ENCODE measurements at places on chromosomes 4 and X.
A peak's percentile ranks its signal among the peaks of the same experiment; 100 is the strongest.

- no peak for DNase-seq
Measured at GRCh38 chrX:45850197-45850774, 649.6 kb upstream of the DIPK2B start.

DNA sequence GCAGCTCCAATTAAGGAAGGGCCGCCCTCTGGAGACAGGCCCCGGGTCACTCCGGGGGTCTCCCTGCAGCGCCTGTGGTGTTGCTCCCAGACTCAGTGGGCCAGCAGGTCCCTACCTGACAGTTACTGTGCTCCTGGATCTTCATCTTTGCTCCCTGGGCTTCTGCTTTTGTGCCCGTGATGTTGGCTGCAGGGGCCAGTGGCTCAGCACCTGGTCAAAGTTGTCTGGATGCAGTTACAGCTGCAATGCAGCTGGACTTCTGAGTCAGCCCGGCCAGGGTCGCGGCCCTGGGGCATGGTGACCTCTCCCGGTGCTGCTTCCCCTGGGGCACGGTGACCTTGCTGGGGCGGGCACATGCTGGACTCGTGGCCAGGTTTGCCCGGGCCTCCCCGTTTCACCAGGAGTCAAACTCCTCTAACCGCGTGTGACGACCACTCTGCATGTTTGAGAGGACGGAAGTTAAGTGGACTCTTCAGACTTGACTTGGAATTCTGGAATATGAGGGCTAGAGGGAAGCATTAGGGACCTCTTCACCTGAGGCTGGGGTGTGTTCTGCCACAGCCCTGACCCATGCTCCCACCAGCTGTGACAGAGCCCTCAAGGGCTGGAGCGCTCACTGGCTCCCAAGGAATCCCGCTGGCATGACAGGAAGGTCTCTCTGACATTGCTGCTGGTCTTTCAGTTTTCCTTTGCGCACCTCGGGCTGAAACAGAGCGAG, 3.7 kb downstream of the CTAG2 start:
- no peak for DNase-seq

- no peak for DNase-seq
Measured at GRCh38 chrX:9737363-9737762, 28.3 kb downstream of the GPR143 start.

DNA sequence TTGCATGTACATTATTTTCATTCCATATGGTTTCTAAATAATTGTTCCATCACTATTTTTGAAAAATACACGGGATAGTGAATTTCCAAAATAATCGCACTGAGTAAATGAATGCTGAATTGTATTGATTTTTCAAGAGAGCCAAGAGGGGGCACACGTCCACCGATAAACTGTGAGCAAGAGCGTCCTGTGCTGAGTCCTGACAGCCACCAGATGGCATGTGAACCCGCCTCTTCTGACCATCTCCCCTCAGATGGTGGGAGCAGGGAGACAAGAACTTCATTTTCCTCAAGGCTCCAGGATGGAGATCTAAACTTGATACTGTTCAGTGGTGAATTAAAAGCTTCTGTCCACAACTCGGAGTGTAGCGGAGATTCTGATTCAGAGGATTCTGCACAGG, 30.6 kb upstream of the IL9R start:
- no peak for DNase-seq

GRCh38 chr4:76463568-76463967, 28.5 kb downstream of the SHROOM3 start:
- DNase-seq: no peak

GRCh38 chrX:53005327-53005726, 43.3 kb upstream of the GPR173 start:
- DNase-seq: no peak

DNA sequence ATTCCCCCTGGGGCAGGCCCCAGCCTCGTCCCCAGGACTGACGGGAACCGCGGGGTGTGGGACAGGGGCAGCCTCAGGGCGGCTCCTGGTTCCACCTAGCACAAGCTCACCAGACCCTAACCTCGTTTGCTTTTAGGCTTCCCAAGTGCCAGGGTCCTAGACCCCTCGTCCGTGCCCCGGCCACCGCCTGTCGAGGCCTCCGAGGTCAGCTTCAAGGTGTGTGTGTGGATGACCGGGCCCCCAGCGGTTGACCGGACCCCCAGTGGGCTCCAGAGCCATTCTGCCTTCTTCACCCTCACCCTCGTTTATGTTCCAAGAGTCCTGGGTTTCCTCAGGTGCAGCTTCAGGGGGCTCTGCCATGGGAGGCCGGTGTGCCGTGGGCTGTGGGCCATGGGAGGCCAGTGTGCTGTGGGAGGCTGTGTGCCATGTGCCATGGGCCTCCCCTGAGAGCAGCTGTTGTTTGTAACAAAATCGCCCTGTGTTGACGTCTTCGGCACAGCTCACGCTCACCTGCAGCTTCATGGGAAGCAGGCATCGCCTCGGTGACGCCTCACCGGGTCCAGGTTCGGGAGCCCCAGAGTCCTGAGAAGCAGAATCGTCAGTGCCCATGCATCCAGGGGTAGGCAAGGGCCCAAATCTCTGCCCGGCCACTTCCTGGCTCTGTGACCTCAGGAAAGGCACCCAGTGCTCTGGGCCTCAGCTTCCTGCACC, 43.0 kb upstream of the HMX1 start:
- DNase-seq: no peak

DNA sequence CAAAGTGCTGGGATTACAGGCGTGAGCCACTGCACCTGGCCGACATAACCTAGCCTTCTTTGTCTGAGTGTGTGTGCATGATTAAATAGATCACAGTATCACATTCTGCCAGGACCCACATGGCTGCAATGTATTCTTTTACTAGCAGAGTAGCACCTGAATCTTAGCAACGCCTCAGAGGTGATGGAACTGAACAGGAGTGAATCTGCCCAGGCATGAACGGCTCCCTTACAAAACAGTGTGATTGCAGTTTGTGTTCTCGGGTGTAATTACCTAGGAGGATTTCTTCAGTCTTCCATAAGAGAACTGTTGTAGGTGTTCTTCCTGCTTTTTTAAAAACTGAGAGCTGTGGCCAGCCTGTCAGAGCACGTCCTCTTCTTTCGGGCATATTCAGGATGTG, 122.7 kb upstream of the STS start:
- no peak for DNase-seq

DNA sequence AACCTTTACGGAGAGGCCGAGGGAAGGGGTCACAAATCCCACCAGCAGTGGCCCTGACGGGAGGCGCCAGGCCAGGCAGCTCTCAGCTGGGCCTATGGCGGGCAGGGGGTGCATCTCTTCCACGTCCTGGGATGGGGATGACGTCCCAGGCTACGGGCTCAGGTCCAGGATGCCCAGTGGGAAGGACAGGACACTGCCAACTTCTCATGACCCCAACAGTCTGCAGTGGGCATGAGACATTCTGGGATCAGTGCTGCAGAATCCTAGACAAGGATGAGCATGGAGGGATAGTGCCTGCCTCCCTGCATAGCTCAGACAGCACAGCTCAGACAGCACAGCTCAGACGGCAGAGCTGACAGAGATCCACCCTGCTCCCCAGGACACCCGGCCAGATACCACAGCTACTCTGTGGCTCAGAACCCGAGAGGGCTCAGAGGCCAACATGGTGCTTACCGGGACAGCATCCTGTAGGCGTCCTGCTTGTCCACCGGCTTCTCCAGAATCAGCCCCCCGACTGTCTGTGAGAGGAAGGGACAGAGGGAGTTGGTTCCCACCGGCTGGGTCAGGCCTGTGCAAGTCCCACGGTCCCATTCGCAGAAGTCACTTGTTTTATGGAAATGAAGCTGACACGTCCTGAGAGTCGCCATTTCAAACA, 17.3 kb downstream of the ASMTL start:
- no peak for DNase-seq

GRCh38 chr4:75235359-75235951, 278.7 kb downstream of the RCHY1 start:
- no peak for DNase-seq

DNA sequence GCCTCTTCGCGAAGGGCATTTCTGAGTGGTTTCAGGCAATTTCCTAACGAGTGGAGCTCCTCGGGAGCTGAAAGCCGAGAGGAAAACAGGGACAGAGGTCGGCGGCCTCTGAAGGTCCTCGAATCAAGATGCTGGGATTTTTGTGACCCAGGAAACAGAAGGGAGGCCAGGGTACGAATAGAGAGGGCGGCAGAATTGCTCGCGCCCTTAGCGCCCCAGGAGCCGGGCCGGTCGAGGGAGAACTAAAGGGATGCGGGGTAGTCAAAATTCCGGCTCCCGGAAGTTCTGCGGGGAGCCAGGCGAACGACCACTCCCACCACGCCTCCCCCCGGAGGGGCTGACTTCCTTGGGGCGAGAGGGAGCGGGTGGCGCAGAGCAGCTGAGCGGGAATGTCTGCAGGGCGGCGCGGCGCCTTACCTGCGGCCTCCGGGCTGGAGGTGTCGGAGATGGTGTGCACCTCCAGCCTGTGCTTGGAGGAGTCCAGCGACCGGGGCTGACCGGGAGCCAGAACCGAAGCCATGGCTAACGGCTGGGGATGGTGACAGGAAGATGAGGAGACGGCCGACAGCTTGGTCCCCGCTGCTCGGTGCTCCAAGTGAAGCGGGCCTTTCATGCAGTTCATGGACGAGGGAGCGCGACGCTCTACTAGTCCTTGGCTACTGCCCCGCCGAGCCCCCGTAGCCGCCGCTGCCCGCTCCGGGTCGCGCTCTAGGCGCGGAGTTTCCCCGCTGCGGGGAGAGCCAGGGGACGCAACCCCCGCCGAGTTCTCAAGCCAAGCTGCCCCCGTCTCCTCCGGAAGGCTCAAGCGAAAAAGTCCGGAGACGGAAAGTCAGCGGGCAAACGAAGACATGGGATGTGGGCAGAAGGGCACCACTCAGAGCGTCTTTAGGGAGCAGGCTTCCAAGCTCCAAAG, 782 bp downstream of the PITX2 start:
- DNase-seq: no peak

- DNase-seq: no peak
Measured at GRCh38 chr4:72977936-72978485, 91.5 kb downstream of the COX18 start.

- DNase-seq: no peak
Measured at GRCh38 chr4:73705721-73706120, 34.6 kb upstream of the CXCL8 start.

- peak; percentile 16 for DNase-seq
Measured at GRCh38 chrX:17788439-17788838, 51.1 kb downstream of the SCML1 start.

DNA sequence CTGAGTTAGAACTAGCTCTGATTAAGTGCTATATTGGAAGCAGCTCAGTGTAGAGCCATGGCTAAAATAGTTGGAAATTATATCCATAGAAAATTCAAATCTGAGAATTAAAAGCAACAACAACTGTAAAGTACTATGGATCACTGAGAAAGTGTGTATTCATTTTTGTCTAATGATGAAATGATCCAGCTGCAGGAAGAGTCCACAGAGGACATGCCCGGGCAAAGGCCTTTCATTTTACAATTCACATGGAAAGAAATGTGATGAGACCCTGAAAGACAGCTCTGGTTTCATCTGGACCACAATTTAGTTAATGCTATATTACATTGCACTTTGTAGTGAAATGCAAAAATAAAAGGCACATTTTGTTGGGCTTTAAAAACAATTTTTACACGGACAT, 196.8 kb upstream of the FAT1 start:
- no peak for DNase-seq

- no peak for DNase-seq
Measured at GRCh38 chrX:72128881-72129280, 2.8 kb downstream of the RTL5 start.

DNA sequence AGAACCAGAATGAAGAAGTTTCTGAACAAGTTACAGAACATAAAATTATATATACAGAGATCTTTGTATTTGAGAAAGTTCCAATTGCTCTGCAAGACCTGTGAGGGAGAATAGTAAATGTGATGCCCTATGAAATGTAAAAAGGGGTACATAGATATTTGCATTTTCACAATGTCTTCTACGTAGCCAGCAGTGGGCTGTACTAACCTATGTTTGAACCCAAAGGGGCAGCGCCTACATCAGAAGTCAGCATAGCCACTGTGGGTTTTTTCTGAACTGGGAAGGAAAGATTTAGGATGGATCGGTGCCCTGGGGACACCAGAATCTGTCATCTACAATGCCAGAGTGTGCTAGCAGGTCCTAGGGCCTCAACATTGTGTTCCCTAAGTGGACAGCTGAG, 69.5 kb upstream of the CT45A1 start:
- no peak for DNase-seq

GRCh38 chr4:184889666-184890335, 64.0 kb upstream of the ACSL1 start:
- DNase-seq: no peak

GRCh38 chrX:17669891-17670290, 67.4 kb upstream of the SCML1 start:
- DNase-seq: no peak

GRCh38 chr4:124686279-124686678, 26.3 kb downstream of the ANKRD50 start:
- DNase-seq: no peak

DNA sequence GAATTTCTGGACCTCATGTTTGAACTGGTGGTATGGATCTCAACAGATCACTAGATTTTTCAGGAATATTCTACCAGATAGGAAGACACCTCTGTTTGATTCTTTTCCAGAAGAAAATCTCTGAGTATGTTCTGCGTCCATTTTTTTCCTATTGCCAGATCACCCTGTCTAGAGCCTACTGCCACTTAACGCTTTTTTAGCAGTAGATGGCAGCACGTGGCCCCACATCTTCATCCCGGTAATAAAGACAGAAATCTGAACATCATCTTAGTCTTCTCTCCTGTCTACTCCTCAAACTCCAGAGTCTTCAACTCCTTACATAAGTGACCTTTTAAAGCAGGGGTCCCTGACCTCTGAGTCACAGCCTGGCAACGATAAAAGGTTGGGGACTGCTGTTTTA, 184.7 kb downstream of the TMA16 start:
- DNase-seq: no peak

GRCh38 chrX:19869193-19869592, 18.2 kb downstream of the SH3KBP1 start:
- no peak for DNase-seq

All from NCI-H187 (cell line).